ENCODE measurements at places on chromosomes 13 and 19.

GRCh38 chr13:99484473-99484872 lies 16.8 kb upstream of the TM9SF2 start:
- no peak for DNase-seq

- DNase-seq: no peak
These were observed 310.7 kb downstream of the ITGBL1 start for GRCh38 chr13:101763191-101763590.

DNA sequence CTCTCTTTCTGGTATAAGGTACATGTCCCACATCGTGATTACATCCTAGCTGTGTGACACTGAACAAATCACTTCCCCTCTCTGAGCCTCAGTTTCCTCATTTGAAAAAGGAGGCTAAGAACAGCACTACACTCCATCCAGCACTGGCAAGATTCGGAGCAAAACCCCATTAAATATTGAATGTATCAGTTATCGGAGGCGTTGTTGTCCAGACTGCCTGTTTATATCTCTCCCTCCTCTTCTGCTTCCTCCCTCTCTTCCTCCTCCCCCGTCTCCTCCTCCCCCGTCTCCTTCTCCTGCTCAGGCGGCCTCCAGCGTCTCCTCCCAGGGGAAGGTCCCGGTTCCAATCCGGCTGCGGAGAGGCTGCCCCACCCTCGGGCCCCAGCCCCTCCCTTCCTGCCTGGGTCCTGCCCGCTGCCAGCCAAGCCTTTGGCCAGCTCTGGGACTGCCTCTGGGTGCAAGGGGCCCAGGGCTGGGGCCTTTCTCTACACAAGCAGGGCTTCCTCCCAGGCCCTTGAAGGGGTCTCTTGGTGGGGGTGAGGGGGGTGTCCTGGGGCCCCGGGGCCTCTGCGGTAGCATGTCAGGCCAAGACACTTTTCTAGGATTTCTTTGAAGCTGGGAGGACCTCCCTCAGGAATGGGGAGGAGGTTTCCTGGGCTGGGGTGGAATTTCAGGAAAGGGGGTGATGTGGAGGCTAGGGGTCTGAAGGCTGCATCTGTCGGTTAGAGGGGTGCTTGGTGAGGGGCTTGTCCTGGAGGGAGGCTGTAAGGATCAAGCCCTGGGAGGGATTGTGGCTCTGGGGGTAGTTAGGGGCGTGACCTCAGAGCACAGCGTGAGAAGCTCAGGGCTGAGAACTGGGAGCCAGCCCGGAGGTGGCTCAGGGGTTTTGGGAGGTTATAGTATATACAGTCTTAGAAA lies 1.9 kb downstream of the RRAS start:
- no peak for DNase-seq

- DNase-seq: no peak
These were observed 32.0 kb upstream of the TUBGCP3 start for GRCh38 chr13:112619730-112620631.

DNA sequence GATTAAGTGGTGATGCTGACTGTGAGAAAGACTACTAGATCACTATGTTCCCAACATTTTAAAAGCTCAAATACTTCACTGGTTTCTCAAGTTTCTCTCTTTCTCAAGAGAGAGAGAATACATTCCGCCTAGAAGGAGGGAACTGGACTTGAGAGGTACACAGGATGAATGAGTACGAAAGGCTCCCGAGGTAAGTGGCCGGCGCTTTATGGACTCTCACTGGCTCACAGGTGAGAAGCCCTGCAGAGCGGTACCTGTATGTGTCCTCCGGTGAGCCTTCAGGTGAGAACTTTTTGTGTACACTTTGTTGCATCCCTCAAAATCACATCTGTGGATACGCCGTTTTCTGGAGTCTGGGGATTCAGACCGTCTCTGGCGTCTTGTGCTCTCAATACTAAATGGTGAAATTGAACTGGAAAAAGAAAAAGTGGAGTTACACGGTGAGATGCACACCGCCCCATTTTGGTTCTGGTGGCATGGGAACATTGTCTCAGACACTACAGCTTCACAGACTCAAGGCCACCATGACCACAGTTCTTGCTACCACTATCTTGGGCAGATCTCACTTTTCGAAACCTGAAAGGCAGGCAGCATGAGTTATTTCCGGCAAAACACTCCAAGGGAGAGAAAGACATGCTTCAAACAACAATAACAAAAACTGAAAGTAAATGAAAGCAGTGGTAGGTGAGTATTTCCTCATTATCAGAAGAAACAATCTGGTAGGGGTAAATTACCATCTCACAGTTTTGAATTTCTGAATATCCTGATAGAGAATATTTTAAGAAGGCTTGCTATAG lies 418.9 kb downstream of the KLF12 start:
- no peak for DNase-seq

DNA sequence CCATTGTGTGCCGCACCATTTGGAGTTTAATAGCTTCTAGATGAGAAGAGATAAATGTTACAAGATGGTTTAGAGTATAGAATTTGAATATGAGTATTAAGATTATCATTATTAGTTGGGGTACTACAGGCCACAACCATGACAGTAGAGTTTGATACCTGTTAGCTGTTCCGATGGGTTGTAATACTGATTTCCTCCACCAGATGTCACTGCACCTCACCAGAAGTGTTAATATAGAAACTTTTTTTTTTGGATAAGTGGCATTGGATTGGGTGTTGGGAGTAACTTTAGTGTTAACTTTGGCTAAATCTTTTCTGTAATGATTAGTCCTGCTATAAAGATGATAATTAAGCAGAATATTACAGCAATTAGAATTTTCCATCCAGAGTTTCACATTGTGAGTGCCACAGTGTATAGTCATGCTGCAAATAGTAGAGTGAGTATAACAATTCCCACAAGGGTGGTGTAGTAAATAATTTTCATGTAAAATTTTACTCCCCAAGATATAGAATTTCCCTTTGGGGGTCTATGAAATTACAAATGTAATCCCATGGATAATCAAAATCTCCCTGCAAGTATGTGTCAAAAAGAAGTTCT lies 56.3 kb downstream of the PSG3 start:
- DNase-seq: no peak
